ENCODE measurements at places on chromosomes 5 and 9.

GRCh38 chr9:113317777-113318176 lies 14.6 kb upstream of the RNF183 start:
- DNase-seq = no peak

- DNase-seq = no peak
Observed at GRCh38 chr5:1546556-1546955, 22.8 kb upstream of the LPCAT1 start.

DNA sequence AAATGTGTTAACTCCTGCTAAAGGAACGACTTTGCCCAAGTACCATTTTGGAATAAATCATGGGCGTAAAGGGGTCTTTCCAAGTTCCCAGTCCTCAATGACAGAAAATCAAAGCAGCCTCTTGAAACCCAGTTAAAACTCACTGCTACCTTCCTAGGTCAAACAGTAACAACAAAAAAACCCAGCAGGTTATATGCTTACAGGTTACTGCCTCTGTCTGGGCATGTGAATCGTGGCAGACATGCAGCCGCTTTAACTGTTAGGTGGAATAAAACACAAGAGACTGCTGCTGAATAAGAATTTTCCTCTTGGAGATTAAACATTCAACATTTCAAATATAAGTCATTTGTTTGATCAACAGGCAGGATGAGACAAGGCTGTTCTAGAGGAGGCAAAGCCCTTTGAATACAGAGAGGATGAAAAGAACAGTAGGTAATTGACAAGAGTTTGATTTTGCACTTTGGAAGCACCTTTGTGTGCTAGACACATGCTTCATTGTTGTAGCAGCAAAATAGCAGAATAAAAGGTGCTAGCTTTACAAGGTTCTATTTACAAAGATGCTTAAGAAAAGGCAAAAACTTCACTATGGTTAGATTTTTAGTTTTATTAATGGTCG lies 319.4 kb downstream of the NDUFS4 start:
- DNase-seq = no peak

DNA sequence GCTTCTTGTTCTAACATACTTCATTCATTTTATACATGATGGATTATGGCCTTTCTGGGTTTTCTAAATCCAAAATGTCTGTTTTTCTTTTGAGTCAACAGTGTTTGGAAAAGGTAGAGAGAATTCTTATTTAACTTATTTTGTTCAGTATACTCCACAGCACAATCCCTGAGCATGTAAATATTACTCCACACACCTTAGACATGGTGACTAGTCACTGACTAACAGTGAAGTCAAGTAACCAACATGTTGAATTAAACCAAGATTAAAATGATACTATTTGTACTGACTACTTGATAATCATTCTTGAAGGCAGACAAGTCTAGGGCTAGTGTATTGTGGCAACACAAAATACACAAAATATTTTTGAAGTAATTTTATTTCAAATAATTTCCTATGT lies 55.0 kb downstream of the HAPLN1 start:
- DNase-seq = no peak

GRCh38 chr9:97604901-97605645 lies 28.1 kb downstream of the TSTD2 start:
- DNase-seq = no peak

DNA sequence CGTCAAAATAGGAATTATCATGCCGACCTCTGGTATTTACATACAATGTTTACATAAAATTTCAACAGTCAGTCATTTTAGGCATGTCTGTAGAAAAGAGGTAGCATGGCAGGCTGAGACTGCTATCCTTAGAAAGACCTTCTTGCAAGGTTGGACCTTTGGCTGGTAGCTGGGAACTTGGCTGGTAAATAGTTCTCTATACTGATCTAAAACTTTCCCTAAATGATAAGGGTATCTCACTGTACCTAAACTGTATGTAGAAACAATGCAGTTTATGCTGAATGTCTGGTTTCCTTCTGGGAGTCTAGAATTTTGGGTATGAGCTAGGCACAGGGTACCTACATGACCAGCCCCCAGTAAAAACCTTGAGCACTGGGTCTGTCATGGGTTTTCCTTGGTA lies 18.0 kb downstream of the FEM1C start:
- DNase-seq = no peak

DNA sequence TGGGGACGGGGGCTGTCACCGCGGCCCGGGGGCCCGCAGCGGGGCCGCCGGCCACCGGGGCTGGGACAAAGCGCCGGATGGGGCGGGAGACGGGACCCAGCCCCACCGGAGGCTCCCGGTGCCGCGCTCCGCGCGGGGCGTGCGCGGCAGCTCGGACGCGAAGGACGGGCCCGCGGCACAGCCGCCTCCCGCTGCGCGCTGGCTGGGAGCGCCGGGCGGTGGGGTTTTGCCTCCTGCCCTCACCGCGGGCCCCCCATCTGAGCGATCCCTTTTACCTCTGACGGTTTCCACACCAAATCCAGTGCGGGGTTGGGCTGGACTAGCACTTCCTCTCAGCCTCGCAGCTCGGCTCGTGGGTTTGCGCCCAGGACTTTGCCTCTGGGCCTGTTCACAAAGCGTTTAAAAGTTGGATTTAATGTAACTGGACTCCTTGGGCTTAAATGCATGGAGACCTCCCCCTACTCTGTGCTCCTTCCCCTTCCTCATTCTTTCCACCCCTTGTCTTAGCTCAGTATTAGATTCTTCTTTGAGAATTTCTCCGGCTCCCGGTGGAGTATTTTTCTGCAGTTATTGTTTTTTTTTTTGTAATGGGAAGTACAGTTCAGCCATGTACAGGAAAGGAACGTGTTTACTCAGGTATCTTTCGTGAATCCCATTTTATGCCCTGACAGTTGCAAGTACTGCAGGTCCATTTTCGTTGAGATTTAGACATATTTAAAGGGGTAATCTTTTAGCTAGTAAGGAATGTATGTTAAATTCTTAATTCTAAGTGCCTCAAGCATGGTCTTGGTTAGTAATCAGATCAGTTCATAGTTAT lies 691 bp downstream of the FCHO2 start:
- no peak for DNase-seq

GRCh38 chr9:101451498-101451897 lies 15.9 kb upstream of the ALDOB start:
- no peak for DNase-seq

DNA sequence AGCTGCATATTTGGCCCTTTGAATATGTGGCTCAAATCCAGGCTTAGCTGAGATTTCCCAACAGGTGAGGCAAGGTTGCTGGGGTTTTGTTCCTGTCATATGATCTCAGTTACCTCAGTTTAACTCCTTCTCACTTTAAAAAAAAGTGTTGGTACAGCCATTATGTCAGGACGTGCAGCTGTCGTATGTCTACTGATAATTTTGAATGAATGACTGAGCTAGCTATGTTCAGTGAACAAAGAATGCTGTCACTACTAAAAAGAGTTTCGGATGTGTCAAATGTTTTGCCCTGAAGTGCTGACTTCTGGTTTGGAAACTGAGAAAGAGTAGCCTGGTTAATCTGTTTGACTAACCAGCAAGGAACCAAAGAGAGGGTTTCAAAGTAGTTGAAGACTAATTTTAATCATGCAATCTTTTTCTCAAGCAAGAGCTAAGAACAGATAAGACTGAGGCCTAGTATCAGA lies 106.3 kb upstream of the NR3C1 start:
- no peak for DNase-seq

- DNase-seq = no peak
Observed at GRCh38 chr9:36812556-36812955, 221.5 kb downstream of the PAX5 start.

DNA sequence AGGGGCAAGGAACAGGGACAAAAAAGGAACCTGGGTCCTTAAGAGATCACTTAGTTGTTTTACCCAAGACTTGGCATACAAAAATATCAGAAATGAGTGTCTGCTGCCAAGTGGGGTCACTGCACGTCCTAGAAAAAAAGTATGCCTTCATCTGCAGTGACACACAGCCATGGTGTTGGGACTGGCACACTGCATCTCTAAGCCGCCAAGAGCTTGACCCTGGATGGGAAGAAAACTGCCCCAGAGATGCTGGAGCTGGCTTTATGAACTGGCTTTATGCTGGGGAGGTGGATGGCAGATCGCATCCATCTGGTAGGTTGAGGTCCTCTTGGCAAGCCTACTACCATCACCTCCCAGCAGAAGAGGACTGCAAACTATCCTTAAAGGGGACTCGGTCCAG lies 51.7 kb downstream of the IRF1 start:
- no peak for DNase-seq

DNA sequence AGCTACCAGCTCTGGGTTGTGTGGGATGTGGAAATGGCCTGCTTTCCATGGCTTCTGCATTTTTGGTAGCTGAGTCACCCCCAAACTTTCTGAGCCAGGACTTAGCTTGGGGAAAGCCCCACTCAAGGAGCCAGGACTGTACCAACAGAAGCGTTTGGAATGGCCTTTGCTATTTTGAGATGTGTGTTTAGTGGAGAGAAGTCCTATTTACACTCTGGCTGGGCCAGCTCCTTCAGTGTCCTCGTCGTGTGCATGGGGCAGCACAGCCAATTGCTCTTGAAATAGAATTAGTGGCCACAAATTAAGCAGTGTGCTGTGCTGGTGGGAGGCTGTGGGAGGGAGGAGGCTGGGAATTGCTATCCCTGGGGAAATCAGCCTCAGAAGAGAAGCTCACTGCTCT lies 51.6 kb downstream of the ENTREP1 start:
- DNase-seq = no peak

- DNase-seq = no peak
Observed at GRCh38 chr5:146363161-146363874, 24.7 kb downstream of the POU4F3 start.

DNA sequence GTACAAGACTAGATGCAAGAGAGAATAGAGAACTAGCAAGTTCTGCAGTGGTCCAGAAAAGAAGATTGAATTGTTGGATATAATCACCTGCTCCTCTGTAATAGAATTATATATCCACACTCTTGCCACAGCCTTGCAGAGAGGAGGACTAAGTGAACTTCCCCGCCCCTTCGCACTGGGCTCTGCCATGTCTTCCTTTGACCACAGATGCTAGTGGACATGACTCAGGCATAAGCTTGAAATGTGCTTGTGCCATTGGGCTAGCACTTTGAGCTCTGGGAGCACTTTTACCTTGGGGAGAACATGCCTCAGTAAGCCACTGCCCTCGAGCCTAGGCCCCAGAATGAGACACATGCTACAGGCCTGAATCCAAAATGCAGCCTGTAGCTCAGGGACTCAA lies 113.5 kb upstream of the RASA1 start:
- DNase-seq = no peak

- peak; percentile 78 for DNase-seq
Observed at GRCh38 chr5:55176176-55176818, 3.3 kb upstream of the CDC20B start.

- DNase-seq = no peak
Observed at GRCh38 chr5:61801174-61801573, 469.1 kb downstream of the ZSWIM6 start.

DNA sequence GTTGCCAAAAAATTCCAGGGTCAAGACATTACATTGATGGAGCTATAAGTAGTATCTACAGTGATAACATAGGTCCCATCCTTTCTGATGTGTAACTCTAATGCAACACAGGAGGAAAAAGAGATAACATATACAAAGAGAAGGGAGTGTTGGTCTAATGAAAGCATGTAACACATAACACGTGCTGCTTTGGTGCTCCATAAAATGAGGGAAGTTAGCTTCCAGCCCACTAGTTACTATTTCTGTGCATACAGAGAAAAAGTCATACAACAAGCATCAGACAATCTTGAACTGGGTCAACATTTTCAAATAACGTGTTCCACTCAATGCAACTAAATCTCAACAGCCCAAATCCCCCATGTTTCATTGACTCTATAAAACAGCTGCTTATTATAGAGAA lies 11.7 kb downstream of the MLLT3 start:
- no peak for DNase-seq

GRCh38 chr5:153515301-153515700 lies 24.8 kb downstream of the GRIA1 start:
- DNase-seq = no peak

Measured in NCI-H510A (cell line).